ENCODE measurements at places on chromosomes 2 and 18.
A peak's percentile ranks its signal among the peaks of the same experiment; 100 is the strongest.

GRCh38 chr2:156481312-156481711 is 45.1 kb downstream of the GPD2 start:
- DNase-seq: no peak

DNA sequence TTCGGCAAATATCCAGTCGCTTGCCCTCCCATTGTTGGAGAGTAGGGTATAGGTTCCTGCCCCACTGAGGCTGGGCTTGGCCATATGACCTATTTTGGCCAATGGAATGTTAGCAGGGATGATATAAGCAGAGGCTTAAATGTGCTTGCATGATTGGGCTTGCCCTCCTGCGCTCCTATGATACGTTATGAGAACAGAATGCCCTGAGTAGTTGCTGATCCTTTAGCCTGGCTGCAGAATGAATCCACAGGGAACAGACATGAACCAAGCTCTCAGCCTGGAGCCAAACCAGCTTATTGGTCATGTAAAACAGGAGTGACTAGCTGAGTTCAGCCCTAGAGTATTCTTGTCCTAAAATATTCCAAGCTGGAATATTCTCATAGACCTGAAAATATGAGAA is 34.8 kb upstream of the IMP4 start:
- DNase-seq: no peak

- no peak for DNase-seq
Observed at GRCh38 chr18:45749918-45750689, 26.1 kb downstream of the SLC14A1 start.

DNA sequence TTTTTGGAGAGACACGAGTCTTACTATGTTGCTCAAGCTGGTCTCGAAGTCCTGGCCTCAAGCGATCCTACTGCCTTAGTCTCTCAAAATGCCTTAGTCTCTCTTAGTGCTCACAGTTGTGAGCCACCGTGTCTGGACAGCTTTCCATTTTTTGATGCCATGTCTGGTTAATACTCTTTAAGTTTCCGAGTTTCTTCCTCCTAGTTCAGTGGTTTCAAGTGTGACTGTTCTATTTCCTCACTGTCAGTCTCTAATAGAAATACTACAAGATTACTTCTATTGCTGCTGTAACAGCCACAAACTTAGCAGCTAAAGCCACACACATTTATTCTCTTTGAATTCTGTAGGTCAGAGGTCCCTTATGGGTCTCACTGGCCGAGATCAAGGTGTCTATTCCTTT is 125.1 kb upstream of the MGAT5 start:
- no peak for DNase-seq

DNA sequence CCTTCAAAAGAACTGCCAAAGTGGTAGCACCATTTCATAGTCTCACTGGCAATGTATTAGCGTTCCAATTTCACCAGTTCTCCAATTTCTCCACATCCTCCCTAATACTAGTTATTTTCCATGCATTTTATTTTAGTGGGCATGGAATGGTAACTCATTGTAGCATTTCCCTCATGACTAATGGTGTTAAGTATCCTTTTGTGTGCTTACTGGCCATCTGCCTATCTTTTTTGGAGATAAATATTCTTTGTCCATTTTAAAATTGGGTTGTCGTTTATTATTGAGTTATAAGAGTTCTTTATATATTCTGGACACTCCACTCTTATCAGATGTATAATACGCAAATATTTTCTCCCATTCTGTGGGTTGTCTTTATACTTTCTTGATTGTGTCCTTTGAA is 107.1 kb downstream of the THADA start:
- DNase-seq: no peak

GRCh38 chr2:27956888-27957287 is 66.4 kb downstream of the BABAM2 start:
- peak; percentile 46 for DNase-seq

DNA sequence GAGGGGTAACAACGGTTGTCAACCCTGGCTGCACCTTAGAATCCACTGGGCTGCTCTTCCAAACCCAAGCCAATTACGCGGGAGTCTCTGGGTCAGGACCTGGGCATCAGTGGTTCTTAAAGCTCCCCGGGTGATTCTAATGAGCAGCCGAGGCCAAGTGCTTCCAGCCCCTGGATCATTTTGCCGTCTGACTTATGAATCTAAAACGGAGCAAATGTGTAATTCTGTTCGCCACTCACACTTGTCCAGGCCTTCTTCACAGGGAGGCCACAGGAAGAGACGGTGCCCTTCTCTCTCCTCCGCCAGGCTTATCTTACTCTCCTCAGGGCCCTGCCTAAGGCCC is 78.5 kb downstream of the MCFD2 start:
- DNase-seq: no peak

- no peak for DNase-seq
Observed at GRCh38 chr2:104896446-104896845, 42.5 kb downstream of the POU3F3 start.

DNA sequence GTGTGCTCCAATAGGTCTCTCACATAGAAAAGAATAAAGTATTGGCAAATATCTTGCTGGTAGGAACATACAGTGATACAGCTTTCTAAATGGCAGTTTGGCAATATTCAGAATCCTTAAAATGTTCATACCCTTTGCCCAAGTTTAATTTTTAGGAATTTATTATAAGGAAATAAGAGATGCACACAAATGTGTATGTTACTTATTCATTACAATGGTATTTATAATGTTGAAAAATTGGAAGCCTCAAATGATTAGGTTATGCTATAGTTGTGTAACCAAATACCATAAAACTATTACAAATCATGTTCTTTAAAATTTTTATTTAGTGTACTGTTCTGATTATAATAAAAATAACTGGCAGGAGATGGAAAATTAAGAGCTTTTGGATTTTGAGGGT is 196.8 kb downstream of the MCFD2 start:
- no peak for DNase-seq

GRCh38 chr2:148751907-148752306 is 107.4 kb downstream of the EPC2 start:
- no peak for DNase-seq
